CD4-positive, alpha-beta T cell treated with Interleukin-15 for 4 hours (primary cell): ENCODE measurements at places on chromosomes 3 and 15.

- DNase-seq = no peak
Observed at GRCh38 chr3:30945291-30945690, 50.8 kb upstream of the GADL1 start.

- DNase-seq = no peak
Observed at GRCh38 chr3:10391391-10391790, 70.5 kb upstream of the SEC13 start.

GRCh38 chr3:197289726-197290125, 8.7 kb downstream of the DLG1 start:
- no peak for DNase-seq

GRCh38 chr3:25460751-25461150, 32.7 kb downstream of the RARB start:
- no peak for DNase-seq
